ENCODE measurements at places on chromosomes 13 and 19.

GRCh38 chr19:51114087-51114729, 6.0 kb upstream of the CTU1 start:
- DNase-seq: no peak

DNA sequence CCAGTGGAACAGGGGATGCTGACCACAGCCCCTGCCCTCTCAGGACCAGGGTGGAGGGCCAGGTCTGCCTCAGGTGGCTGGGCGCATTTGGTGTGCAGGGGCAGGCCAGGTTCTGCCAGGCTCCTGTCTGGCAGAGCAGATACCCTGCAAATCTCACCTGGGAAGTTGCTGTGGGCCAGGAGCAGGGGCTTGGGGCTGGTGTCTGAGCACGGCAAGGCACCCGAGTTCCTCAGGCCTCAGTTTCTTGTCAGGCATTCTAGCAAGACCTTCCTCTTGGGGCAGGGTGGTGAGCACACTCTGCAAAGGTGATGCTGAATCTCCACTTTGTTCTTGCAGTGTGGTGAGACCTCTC, 1.1 kb downstream of the CRTC1 start:
- DNase-seq: no peak

DNA sequence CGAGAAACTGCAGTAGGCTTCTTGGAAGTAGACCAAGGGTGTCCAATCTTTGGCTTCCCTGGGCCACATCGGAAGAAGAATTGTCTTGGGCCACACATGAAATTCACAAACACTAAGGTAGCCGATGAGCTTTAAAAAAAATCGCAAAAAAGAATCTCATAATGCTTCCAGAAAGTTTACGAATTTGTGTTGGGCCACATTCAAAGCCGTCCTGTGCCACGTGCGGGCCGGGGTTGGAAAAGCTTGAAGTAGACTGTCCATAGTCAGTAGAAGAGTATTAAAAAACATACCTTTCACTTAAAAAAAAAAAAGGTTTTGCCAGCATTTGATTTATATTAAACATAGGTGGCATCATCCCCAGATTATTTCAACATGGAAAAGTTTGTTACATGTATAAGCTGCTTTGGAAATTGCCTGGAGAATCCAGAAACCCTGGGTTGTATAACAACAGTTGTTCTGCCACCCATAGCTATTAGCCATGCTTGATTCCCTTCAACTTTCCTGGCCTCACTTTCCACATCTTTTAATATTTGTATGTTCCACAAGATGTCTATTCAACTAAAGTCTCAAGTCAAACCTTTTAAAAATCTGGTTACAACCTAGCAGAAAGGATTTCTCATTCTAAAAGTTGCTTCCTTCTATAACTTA, 1.0 kb downstream of the IFT88 start:
- DNase-seq: no peak

DNA sequence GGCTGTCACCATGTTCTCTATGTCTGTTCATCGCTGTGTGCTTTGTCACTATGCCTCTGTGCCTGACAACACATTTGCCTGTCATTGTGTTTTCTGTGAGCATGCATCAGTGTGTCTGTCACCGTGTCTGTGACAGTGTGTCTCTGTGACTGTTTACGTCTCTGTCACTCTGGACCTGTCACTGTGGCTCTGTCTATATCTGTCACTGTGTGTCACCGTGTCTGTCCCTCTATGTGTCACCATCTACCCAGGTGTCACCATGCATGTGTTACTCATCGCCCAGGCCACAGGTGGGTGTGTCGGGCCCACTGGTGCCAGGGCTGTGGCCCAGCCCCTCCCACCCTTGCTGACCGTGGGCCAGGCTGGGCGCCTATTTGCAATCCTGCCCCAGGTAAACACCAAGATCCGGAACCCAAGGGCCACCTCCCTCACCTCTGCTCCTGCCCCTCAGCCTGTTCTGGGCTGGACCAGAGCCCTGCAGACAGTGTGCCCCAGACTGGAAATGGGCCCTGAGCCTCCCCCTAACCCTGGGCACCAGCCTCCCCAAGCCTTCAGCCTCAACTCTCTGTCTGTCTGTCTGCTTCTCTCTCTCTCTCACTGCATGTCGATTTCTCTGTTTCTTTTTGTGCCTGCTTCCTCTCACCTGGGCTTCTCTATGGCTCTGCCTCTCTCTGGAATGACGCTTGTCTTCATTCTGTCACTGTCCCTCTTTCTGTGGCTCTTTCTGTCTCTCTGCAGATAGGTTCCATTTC, 7.7 kb downstream of the IRF2BP1 start:
- DNase-seq: no peak

GRCh38 chr13:105979131-105980011, 556.1 kb downstream of the EFNB2 start:
- no peak for DNase-seq

GRCh38 chr13:48551329-48551728, 18.4 kb upstream of the RCBTB2 start:
- no peak for DNase-seq

DNA sequence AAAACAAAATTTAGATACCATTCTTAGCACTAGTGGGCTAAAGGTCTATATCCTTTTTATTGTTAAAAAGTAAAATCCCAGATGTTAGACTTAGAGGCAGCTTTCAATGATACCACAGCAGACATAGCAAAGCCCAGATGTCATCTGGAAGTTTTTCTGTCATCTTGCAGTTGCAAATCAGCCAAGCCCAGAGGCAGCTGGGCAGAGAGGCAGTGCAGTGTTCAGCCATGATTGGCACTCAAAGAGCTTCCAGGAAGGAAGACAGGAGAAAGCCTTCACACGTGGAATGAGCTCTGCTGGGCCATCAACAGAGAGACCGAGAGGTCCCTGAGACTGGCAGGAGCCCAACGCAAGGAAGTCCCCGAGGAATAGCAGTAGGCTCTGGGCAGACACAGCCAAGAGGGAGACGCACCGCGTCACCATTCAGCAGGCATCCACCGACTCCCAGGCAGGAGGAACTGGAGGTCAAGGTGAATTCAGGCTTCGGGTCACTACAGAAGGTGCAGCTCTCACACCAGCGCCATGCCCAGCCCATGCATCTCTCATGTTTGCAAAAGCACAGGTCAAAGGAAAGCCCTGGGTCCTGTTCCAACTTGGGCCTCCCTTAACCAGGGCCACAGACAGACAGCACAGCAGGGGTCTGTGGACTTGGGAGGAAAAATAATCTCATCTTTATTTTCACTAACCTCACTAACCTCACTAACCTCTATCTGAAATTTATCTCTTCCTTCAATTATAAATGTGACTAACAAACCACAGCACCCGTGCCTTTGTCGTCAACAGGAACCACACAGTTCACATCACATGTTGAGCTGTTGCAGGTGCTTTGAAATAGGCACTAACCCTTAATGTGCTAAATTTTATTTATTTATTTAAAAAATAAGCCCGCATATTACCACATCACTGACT, 54.9 kb downstream of the TUBGCP3 start:
- DNase-seq: no peak

GRCh38 chr19:4742723-4743646, 19.3 kb upstream of the DPP9 start:
- DNase-seq: no peak

DNA sequence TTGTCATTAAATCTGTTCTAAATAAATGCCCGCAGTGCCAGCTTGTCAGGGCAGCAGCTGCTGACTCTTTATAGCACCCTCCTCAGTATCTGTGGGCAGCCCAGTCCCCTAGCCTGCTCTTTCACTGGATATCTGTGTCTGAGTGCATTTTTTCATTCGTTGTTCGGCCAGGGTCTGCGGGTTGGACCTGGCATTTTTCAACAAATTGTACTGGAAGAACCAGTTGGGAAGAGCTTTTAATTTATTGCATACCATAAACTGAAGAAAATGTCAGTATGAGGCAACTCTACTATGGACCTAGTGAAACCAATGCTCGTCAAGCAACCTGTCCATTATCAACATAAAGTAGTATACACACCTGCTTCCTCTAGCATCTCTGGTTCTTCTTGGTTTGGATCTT, 8.6 kb downstream of the NLRP13 start:
- no peak for DNase-seq

DNA sequence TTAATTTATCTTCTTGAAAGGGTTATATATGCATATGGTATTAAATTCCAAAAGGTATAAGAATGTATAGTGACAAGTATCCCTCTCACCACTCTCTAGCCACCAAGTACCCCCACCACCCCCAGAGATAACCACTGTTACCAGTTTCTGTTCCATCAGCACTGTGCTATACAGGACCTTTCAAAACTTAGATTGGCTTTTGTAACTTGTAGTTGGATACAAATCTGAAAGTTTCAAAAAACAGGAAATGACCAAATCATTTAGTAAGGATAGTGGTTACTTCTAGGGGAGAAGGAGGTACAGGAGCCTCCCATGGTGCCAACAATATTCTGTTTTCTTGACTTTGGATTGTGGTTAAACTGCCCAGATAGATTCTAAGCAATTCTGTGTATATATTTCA, 56.7 kb downstream of the AKAP11 start:
- DNase-seq: no peak

GRCh38 chr19:4622695-4623421, 16.5 kb upstream of the TNFAIP8L1 start:
- peak; percentile 13 for DNase-seq

- no peak for DNase-seq
Observed at GRCh38 chr19:19179548-19180441, 9.7 kb upstream of the MEF2B start.

DNA sequence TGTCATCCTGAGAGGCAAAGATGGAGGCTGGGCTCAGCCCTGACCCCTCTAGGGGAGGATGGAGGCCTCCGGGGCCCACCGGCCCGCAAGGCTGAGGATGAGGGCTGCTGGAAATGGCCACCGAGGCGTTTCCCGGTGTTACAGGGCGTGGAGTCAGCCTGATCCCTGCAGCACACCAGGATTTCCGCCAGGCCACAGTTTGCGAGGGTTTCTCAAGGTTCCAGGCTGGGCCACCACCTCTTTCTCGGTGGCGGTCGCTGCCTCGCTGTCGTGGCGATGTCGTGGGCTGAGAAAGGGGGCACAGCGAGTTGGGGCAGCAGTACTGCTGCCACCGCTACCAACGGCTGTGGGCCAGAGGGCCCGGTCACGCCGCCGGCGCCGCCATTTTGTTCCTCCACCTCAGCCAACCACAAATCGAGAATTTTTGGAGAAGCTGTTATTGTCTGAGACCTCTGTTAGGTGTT, at the start of gene CSNK1A1L:
TSS of gene CSNK1A1L (minus strand) at position 414 of the 464 bp plus-strand sequence. CDS start at position 6, 408 bp downstream.
- DNase-seq: no peak

DNA sequence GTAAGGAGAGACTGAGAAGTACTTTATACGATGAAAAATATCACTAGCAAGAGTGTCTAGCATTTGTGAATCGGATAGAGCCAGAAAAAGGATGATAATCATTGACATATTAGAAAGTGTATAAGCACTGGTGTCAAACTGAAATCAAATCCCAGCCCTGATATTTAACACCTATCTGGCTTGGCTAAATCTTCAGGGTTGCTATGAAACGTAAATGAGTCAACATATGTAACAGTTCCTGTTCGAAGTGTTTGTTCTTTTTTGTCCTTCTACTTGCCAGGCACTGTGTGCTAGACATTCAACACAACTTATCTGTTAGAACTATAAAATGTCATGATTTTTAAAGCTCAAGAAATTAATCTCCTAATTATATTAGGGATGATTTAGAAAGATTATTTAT, 40.8 kb downstream of the SERPINE3 start:
- no peak for DNase-seq

GRCh38 chr19:15177269-15178116, 23.3 kb downstream of the NOTCH3 start:
- DNase-seq: no peak

- no peak for DNase-seq
Observed at GRCh38 chr13:45850027-45850613, 1.4 kb downstream of the SIAH3 start.

All from amygdala (tissue), 56 donors.